ENCODE measurements at places on chromosomes 13 and 19.

DNA sequence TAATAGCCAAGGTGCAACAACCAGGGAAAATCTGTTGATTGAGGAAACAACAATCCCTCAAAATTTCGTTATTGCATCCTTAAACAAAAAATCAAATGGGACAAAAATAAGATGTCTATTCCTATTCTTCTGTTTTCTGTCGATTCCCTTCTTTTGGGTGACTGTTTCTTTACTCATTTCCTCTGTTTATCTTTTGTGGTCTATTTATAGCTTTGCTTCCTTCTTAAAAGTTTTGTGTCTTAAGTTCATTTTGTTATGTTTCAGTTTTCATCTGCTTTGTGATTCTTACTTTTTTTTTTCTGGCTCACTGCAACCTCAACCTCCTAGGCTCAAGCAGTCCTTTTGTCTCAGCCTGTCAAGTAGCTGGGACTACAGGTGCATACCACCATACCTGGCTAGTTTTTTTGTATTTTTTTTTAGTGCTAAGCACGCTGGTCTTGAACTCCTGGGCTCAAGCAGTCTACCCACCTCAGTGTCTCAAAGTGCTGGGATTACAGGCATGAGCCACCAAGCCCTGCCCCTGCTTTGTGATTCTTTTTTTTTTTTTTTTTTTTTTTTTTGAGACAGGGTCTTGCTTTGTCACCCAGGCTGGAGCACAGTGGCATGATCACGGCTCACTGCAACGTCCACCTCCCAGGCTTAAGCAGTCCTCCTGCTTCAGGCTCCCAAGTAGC is 10.4 kb downstream of the ZNF146 start:
- peak; percentile 63 for DNase-seq

DNA sequence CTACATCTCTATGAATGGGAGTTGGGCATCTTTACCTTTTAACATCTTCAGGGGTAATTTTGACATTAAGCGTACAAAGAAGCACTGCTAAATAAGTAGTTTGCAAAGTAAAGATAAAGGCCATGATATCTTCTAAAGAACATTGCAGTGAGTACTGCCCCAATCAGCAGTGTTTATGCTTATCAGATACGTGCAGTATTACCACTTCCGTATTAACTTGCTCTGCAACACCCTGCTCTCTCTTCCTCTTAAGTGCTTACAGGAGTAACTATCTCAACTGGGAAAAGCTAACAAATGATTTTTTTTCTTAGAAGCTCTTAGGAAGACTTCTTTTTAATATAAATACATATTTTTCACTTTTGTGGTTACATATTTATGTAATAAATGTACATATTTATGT is 793.7 kb upstream of the SLC10A2 start:
- DNase-seq = no peak

DNA sequence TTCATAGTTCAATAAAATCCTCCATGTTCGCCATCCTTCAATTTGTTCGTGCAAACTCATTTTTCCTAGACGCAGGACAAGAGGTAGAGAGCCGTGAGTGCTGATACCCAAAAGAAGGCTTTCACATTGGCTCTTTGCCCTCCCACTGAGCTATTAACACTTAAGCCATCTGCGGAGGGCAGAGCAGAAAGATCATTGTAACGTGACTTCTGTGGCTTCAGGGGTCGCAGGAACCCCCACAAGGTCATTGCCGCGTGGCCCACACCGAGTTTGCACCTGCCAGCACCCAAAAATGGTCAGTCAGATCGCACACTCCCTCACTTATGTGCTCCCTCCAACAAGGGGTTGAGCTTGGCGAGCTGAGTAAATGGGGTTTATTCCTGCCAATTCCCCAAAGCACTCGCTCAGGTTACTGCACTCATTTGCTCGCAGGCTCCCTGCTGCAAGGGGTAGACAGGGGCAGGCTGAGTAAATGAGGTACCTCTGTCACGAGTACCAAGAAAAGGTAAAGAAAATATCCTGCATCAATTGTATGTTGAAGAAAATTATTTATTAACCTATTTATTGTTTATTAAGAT is 144.1 kb downstream of the PRR20E start:
- no peak for DNase-seq

GRCh38 chr19:23972161-23972560 is 57.5 kb downstream of the ZNF726 start:
- no peak for DNase-seq

DNA sequence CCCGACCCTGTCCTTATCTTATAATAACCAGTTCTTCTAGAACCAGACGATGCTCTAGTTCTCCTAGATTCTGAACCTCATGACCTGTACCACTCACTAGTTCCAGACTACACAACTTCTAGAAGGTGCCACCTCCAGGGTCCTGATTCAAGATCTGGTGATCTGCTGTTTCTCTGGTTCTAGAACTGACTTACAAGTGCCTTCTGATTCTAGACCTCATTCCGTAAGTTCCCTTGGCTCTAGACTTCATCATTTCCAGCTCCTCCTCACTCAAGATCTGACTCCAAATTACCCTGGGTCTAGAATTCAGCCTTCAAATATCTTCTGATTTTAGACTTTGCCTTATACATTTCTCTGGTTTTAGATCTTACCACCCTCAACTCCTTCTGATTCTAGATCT is 5.0 kb upstream of the PPP5C start:
- no peak for DNase-seq

GRCh38 chr19:49073514-49074378 is 1.2 kb upstream of the KCNA7 start:
- DNase-seq = no peak

- DNase-seq = peak; percentile 80
Measured at GRCh38 chr13:46232281-46232680, 20.6 kb downstream of the LRRC63 start.

DNA sequence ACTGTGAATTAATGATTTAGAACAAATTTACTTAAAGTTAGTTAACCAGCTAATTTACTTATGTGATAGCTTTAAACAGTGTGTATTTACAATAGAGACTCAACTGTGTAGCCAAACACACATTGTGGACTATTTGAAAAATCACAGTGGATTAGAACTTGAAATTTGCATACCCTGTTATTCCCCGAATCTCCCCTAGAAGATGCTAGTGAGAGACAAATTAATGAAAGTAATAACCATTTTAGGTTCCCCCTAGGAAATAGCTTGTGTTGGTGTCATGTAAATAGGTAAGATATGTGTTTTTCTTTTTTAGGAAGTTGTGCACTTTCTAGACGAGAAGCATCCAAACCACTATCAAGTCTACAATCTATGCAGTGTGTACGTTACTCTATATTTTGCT is 98.5 kb downstream of the C1QTNF9 start:
- DNase-seq = no peak

GRCh38 chr19:12314553-12314952 is 18.9 kb downstream of the ZNF563 start:
- DNase-seq = no peak

DNA sequence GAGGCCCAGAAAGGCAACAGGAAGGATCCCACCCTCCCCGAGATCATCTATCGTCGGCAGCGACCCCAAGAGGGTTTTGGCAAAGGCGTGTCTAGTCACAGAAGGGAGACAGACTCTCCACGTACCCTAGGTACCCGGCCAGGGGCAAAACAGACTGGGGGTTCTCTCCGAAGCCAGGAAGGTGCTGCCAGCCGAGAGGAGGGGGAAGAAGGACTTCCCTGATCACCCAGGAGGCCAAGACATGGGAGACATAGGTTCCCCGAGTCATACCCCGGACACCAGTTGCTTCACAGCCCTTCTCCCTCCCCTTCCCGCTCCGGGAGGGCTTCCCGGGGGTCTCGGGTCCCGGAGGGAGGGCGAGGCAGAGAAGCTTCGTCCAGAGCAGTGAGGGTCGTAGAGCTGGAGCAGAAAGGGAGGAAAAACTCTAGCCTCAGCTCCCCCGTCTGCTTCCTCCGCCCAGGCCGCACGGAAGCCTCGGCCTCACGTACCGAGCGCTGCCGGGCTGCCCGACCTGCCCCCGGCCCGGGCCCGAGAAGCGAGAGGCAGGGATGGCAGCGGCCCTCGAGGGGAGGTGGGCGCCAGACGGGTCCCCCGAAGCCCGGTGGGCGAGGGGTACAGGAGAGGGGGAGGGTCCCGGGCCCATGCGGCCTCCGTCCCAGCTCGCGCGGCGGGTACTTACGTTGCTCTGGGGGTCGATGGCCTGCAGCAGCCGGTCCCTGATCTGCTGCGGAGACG is 644 bp downstream of the MED26 start:
- no peak for DNase-seq

GRCh38 chr13:36430247-36431203 is 1.8 kb upstream of the CCNA1 start:
- DNase-seq = no peak

DNA sequence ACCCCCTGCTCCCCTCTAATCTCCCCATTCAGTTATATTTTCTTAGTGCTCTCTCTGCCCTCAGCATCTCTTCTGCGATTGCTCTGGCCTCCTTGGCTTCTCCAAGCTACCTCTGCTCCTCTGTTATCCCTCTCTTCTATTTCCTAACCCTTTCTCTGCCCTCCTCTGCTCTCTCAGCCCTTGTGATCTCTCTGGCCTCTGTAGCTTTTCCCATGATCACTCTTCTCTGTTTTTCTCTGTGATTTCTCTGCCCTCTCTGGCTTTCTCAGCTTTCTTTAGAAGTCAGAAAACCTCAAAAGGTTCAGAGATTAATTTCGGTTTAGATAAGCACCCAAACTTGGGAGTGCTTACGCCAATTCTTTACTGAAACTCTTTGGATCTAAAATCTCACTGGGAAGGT is 795.0 kb downstream of the DIAPH3 start:
- DNase-seq = no peak

DNA sequence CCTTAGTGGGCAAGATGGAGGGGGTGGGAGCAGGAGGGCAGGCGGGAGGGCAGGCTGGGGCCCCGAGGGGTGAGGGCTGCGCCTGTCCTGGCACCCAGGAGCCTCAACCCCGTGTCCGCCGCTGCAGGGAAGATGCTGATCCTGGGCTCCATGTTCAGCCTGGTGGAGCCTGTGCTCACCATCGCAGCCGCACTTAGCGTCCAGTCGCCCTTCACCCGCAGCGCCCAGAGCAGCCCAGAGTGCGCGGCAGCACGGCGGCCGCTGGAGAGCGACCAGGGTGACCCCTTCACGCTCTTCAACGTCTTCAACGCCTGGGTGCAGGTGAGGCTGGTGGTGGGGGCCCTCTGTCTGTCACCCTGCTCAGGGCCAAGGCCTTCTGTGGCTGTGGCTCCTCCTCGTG is 23.5 kb downstream of the DHX34 start:
- no peak for DNase-seq

GRCh38 chr13:48437371-48437770 is 24.5 kb upstream of the LPAR6 start:
- peak; percentile 92 for DNase-seq

DNA sequence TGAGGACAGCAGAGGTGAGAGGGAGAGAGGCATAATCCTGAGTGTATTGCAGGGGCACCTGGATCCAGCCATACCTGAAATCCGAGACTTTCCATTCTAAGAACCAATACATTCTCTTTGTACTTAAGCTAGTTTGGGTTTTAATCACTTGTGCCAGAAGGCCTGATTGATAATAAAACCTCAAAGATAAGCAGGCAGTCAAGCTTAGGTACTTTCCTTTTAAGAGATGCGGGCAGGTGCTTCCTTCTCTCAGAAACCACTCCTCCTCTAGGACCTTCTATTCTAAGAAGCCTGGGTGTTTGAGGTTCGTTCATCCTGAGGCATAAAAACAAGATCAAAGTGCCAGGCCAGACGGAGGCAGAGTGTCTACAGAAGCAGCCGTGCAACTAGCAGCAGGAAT is 22.2 kb downstream of the FAM187B start:
- no peak for DNase-seq

- no peak for DNase-seq
Measured at GRCh38 chr19:3263866-3264265, 39.4 kb downstream of the CELF5 start.

All from fibroblast of the aortic adventitia (primary cell).